Testis (tissue), 5 donors: ENCODE measurements at places on chromosomes 12 and 14. TPM values are rescaled to one million over a fixed set of nuclear protein-coding genes. Genes with fewer than 3 reads are reported as not detected.

Gene NRL
- polyA plus RNA-seq, result 8.2 TPM

Gene CCDC177
- 0.63 TPM for polyA plus RNA-seq

Gene CLEC7A
- 4.8 TPM for polyA plus RNA-seq

Gene SVOP
- 0.37 TPM for polyA plus RNA-seq

Gene GZMH
- polyA plus RNA-seq, result 4.0 TPM

Gene GZMB
- polyA plus RNA-seq, result 1.5 TPM

Gene DAO
- polyA plus RNA-seq, result 0.46 TPM

Gene KTN1
- polyA plus RNA-seq, result 74.8 TPM
